GM23338 (cell line): ENCODE measurements at places on chromosomes 2 and 18.
A peak's percentile ranks its signal among the peaks of the same experiment; 100 is the strongest.

DNA sequence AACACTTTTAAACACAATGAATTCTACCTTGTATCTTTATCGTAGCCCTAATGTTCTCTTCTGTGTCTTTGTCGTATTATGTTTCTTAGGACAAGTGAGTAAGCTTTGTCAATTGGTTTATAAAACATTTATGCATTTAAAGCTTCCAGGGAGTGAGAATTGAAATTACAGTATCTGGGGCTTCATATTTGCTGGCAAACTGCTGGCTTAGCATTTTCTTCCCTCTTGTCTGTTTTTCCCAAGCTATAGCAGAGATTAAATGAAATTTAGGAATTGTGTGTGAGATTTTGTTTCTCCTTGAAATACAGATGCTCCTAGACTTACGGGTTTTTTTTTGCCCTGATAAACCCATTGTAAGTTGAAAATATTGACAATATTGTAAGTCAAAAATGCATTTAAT is 73.3 kb downstream of the FMNL2 start:
- no peak for DNase-seq

DNA sequence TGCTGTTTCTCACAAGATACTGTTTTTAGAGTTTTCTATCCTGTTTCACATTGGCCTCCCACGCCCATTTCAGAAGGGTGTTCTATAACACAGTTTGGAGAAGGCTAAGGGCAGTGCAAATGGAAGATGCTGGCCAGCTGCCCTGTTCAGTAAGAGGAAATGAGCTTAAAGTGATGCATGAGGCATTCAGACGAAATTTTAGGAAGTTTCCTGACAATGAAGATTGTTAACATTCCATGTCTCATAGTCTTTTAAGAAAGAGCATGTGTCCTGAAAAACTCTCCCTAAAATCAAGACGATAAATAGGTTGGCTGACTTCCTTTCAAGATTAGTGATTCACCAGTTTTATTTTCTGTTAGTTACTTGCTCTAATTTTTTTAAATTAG is 484.2 kb upstream of the NRP2 start:
- peak; percentile 53 for DNase-seq

DNA sequence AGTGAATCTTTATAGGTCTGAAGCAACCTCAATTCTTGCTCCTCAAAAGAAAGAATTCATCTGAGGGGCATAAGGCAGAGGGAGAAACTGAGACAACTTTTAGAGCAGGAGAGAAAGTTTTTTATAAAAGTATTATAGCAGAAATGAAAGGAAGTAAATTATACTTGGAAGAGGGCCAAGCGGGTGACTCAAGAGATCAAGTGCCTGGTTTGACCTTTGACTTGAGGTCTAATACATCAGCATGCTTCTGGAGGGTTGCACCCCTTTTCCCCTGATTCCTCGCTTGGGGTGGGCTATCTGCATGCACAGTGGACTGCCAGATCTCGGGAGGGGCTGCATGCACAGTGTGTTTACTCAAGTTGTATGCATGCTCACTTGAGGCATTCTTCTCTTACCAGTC is 268.5 kb upstream of the LRATD1 start:
- no peak for DNase-seq

DNA sequence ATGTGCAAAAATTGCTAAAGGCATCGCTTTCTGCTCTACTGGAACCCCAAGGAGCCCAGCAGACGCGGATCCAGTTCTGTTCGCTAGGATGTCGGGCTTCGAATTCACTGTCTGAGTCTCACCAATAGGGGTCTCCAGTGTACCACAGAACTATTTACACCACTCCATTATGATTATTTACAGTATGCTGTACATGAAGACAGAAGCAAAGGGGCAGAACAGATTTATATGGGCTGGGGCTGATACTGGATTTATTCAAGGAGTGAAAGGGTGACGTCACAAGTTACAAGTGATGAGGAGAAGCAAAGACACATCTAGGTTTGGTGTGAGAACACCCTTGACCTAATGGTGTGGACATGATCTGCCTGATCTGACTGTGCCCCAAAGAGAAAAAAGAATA is 185.3 kb upstream of the ATP5MC3 start:
- peak; percentile 75 for DNase-seq

DNA sequence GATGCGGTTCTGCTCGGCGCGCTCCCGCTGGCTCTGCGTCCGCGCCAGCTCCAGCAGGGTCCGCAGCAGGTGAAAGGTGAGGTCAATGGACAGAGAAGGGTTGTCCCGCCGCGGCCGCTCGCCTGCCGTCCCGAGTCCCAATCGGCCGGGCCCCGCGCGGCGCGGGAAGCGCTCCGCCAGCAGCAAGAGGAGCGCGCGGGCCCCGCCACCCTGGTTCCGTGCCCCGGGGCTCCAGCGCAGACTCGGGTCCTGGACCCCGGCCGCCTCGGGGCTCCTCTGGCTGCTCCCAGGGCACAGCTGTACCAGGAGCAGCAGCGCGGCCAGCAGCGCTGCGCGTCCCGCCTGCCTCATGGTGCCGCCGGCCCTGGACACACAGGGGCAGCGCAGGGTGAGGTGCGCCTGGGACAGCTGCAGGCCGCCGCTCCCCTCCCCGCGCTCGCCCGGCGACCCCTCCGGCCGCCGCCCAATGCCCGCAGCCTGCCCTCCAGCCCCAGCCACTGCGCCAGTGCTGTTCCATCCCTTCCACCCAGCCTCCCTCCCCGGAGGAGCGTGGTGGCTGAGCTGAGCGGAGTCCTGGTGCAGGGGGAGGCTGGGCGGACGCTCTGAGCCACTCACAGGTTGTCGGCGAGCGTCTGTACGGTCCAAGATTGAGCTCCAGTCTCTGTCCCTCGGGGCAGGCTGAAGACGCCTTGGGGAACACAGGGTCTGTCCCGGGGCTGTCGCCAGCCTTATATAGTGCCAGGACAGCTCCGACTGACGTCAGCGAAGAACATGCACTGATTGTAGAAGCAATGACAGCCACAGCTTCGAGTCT is 493 bp downstream of the UCN start:
- peak; percentile 56 for DNase-seq

DNA sequence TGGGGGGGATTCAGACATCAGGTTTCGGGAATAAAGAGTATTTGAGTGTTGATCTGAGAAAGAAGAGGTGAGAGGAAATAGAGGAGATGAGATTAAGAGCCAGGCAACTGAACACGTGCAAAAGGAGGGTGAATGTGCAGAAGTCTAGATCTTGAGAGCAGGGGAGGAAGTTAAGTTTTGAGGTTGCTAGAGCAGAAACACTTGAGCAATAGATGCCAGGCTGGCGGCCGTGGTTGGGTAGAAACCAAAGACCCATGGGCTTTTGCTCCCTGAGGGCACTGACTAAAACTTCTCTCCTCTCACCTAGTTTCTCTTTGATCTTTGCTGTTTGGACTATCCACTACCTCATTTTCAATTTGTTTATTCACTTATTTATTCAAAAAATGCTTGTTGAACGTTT is 116.0 kb downstream of the CDC42EP3 start:
- no peak for DNase-seq

DNA sequence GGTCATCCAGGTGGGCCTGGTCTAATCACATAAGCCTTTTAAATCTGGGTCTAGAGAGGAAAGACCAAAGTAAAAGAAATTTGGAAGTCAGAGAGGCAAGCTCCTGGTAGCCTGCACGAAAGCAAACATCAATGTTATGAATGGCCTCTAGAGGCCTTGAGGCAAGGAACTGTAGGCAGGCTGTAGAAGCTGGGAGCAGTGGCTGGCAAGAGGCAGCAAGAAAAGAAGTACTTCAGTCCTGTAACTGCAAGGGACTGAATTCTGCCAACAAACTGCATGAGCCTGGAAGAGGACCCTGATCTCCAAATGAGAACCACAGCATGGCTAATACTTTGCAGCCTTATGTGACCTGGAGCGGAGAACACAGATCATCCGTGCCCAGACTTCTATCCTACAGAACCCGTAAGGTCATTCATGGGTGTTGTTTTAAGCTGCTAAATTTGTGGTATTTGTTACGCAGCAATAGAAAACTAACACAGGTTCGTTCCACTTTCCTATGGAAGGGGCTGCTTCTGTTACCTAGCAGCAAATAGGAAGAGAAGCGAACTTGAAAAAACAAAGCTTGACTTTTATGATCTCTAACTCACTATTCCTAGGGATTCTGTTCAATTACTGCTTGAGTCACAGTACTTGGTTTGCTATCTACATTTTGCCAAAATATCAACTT is 1.2 kb downstream of the IMMT start:
- DNase-seq: peak; percentile 28

DNA sequence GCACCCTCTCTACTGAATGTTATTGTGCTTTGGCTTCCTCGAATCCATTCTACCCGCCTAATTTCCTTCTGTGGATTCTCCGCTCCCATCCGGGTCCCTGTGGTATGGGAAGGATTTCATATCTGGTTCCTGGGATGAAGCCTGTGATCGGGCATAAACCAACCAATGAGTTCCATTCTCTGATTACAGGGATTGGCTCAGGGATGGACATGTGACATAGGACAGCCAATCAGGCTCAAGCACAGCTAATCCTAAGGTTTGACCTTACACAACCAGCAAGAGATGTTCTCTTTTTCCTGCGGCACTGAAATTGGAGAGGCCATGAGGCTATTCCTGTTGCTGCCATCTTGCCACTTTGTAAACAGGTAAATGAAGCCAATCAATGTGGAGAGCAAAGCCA is 168.1 kb upstream of the SMAD2 start:
- peak; percentile 6 for DNase-seq

- DNase-seq: peak; percentile 93
Measured at GRCh38 chr2:28810384-28811285, at the start of gene SPDYA. Gene SPDYA (plus strand): TSS chr2:28810834. CDS start chr2:28816015, 5,181 bp downstream.

- no peak for DNase-seq
Measured at GRCh38 chr2:176283291-176284068, 14.2 kb downstream of the MTX2 start.

DNA sequence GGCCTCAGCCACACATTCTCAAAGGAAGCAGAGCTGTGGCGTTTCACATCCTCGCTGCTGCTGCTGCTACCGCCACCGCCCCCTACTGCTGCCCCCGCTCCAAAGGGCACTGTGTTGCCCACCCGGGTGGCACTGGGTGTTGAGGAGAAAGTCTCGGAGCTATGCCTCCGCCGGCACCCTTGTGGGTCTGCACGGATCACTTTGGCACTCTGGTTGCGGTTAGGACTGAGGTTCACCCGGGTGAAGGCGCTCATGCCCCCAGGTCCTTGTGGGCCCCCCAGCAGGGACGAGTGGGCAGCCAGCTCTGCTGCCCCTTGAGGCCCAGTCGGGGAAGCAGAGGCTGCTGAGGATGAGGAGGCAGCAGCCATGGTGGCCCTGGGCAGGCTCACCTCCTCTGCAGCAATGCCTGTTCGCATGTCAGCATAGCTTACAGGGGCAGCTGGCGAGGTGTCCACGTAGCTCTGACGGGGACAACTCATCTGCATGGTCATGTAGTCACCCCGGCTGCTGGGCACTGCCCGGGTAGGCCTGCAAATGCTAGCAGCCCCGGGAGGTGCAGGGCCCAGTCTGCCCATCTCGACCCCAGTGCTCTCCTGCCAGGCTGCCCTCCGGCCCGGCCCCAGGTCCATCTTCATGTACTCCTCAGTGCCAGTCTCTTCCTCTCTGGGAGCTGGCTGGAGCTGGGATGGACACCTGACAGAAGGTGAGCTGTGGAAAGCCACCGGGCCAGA is 4.2 kb downstream of the IRS1 start:
- DNase-seq: no peak

GRCh38 chr2:174054926-174055325 is 89.8 kb upstream of the SP3 start:
- DNase-seq: no peak

DNA sequence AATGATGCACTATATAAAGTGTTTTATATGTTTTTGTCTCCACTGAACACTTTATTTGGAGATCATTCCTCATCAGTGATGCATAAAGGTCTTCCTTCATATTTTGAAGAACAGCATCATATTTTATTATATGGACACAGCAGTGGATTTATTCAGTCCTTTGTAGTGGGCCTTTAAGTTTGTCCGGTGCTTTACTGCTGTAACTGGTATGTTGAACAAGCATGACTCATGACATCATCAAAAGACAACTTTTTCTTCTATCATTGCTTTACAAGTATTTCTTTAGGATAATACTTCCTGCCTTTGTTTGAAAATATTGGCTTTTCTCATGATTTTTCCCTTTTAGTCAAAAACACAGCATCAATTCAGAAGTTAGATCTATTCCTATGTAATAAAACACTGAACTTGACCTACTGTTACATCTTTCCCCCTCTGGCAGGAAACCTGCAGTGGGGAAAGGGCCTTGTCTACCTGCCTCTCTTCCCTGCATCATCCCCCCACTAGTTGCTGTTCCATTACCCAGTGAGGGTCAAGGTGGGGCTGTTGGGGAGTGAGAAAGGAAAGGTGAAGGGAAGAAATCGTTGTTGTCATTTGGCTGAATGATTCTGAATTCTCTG is 241.2 kb downstream of the CYP26B1 start:
- DNase-seq: no peak
